ENCODE measurements at places on chromosomes 7 and 10.

DNA sequence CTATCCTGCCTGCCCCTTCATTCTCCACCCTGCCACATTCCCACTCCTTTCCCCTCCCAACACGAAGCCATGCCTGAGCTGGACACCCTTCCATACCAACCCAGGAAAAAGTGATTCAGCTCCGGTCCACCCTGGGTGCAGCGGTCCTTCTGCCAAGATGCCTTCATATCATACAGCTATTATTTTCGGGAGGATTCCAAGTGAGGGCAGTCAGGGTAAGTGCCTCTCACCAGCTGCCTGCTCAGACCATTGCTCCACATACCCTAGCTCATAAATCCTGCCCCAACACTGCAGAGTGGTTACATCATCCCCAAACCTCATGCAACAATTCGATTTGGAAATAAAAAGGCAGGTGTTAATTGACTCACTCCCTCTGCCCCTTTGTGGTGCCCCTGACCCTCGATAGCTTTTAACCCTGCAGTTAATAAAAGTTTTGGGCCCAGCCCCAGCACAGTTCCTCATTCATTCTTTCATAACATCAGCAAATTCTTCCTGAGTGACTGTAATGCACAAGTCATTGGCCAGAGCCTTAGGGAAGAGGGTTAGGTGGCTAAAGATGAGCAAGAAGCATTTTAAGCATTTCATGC, 42.6 kb downstream of the ZNF503 start:
- no peak for DNase-seq

- no peak for DNase-seq
These were observed 75.3 kb upstream of the DNAAF5 start for GRCh38 chr7:651032-651728.

DNA sequence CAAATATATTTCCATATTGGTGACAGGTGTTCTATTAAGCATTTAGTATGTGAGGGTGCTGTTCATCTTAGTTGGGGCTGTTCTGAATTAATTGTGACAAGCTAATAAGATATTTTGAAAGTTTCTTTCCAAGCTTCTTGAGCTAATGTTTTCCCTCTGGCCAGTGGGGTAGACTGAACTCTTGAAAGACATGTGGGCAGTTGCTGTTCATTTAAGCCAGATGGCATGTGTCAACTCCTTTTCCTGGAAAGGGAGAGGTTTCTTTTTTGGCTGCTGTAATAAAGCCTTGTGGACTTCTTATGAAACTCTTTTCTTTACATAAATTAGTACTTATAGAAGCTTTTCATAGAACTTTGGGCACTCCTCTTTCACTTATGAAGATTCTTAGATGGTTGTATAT, 21.7 kb downstream of the RAB18 start:
- no peak for DNase-seq

DNA sequence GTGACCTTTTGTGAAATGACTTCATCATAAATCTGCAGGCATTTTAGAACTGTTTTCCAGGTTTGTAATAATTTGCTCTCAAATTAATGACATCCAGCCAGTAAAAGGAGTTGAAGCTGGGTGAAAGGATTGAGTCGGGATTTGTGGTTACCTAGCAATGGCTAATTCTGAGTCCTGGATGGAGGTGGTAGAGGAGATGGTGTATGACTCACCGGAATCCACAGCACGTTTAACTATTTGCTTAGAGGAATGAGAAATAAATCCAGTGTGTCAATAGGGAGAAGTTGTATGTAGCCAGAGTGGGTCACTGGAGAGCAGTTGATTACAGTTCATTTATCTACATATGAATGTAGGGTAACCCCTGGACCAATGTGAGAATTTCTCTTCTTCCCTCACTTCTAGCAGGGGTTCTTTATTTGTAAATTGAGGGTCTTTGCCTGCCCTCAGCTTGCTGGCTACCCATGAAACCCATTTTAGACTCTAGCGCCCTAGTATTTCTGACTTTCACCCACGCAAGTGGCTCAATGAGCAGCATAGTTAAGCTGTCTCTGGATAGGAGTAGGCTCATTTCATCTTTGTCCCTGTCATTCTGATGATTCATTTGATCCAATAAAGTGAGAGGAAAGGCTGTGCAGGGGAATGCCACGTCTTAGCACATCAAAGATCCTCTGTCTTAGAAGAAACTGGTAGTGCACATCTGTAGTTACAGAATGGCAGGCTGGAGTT, 547.8 kb downstream of the SORCS3 start:
- no peak for DNase-seq

GRCh38 chr7:95330204-95330960, 6.0 kb upstream of the PON1 start:
- DNase-seq = no peak

DNA sequence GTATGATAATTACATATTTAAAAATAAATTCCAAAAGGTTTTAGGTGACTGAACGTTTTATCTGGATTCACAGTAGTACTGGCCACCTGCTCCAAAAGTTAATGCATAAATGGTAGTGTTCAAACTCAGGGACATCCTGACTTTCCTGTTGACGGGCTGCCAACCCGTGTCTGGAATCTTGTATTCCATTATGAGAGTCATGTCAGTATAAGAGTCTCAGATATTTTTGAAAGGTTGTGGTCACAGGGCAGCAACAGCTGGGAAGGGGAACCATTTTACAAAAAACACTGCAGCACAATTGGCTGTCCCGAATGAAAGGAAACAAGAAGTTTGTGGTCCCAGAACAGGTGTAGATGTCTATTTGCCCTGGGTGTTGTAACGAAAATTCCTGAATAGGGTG, 2.8 kb downstream of the TDRD1 start:
- no peak for DNase-seq

GRCh38 chr7:96188591-96188991, 133.3 kb downstream of the SLC25A13 start:
- DNase-seq = no peak

DNA sequence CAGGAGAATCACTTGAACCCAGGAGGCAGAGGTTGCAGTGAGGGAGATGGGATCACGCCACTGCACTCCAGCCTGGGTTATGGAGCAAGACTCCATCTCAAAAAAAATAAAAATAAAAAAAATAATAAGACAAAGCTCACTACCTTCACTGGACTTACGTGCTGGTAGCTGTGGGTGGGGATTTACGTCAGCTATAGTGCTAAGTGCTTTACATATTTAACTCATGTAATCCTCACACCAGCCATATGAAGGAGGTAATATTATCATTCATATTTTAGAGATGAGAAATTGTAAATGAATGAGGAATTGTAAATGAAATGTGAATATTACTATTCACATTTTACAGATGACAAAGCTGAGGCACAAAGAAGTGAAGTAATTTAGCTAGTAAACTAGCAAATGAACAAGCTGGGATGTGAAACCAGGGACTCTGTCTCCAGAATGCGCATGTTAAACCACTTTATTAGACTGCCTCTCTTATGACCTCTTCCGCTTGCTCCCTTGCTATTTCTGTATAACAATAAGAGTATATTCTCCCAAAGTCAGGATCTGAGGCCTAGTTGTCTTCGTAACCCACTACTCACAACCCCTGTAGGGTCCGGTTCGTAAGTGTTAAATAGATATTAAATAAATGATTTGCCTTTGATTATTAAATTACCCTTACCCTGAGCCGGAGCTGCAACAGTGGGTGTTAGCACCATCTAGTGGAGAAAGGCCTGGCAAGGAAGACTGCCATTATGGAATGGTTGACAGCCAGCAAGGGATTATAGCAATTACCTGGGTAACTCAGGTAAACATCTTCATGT, 70.2 kb downstream of the HTR7 start:
- peak; percentile 7 for DNase-seq

DNA sequence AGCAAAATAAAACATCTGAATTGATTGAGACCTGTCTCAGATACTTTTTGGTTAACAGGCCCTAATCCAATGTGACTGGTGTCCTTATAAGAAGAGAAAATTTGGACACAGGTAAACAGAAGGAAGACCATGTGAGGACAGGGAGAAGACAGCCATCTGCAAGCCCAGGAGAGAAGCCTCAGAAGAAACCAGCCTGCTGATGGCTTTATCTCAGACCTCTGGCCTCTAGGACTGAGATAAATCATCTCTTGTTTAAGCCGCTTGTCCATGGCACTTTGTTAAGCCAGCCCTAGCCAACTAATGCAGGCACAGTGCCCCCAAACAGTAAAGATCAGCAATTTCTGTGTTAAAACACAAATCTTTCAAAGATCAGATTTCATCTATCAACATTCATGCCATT, 41.8 kb upstream of the FIGNL1 start:
- no peak for DNase-seq

DNA sequence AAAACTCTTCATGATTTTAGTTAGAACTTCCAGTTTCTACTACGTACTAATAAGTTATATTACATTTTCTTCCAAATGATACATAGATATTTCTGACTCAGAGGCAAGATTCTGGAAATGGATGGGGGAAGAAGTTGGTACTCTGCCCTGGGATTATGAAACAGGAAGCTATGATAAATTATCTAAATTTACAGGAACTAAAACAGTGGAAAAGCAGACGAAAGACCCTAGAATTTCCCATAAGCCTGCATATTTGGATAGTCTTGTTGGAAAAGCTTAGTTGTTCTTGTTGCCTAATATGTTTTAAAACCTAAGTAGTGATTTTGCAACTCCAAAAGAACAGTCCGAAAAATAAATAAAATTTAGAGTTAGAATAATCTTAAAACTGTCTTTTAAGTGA, 21.8 kb downstream of the CFAP69 start:
- no peak for DNase-seq

DNA sequence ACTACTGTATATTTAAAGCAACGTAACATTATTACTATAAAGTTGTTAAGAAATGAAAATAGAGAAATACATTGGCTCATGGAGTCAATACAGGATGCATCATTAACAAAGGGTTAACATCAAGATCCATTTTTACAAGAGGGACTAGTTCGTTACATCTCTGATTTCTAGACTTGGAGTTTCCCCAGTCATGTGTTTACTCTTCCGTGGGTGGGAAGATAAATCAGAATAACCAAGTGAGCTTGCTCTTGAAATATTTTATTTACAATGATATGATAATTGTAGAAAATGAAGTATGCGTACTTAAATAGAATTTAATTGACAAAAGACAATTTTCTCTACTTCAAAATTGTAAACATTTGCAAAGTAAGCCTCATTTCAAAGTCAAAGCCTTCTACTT, 1.0 kb upstream of the PRKAR2B start:
- no peak for DNase-seq

GRCh38 chr7:49780953-49781352, 7.5 kb downstream of the VWC2 start:
- no peak for DNase-seq

- DNase-seq = no peak
These were observed 253.5 kb upstream of the LRGUK start for GRCh38 chr7:133873631-133874030.

- DNase-seq = no peak
These were observed 69.0 kb downstream of the TAF3 start for GRCh38 chr10:7887174-7887816.

GRCh38 chr7:54769203-54769602, 10.2 kb upstream of the SEC61G start:
- no peak for DNase-seq

- no peak for DNase-seq
These were observed 290.8 kb upstream of the PCDH15 start for GRCh38 chr10:55091691-55092328.

DNA sequence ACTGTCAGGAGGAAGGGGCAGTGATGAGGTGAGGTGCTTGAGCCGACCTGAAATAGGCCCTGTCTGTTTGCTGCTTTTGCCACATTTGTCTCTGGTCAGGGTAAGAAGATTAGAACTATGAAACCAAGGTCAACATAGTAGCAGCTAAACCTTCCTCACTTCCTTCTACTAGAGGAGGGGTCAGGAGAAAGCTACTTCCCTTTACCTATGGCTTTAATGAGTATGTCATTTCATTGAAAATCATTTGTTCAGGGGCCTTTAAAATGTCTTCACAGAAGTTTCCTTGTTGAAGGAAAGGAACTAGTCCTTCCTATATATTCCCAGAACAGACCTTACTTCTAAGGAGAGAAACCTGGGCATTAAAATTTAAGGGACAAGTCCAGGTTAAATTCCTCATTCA, 19.0 kb downstream of the HYAL4 start:
- no peak for DNase-seq

- no peak for DNase-seq
These were observed 90.9 kb downstream of the MLLT10 start for GRCh38 chr10:21624951-21625350.

- DNase-seq = no peak
These were observed 80.6 kb upstream of the GATAD1 start for GRCh38 chr7:92366730-92367129.

GRCh38 chr7:55964261-55965099, at the start of gene NIPSNAP2:
Gene NIPSNAP2, plus strand, starts transcription at chr7:55964585. Its CDS starts 25 bp downstream, at chr7:55964610.
- DNase-seq = peak; percentile 69

DNA sequence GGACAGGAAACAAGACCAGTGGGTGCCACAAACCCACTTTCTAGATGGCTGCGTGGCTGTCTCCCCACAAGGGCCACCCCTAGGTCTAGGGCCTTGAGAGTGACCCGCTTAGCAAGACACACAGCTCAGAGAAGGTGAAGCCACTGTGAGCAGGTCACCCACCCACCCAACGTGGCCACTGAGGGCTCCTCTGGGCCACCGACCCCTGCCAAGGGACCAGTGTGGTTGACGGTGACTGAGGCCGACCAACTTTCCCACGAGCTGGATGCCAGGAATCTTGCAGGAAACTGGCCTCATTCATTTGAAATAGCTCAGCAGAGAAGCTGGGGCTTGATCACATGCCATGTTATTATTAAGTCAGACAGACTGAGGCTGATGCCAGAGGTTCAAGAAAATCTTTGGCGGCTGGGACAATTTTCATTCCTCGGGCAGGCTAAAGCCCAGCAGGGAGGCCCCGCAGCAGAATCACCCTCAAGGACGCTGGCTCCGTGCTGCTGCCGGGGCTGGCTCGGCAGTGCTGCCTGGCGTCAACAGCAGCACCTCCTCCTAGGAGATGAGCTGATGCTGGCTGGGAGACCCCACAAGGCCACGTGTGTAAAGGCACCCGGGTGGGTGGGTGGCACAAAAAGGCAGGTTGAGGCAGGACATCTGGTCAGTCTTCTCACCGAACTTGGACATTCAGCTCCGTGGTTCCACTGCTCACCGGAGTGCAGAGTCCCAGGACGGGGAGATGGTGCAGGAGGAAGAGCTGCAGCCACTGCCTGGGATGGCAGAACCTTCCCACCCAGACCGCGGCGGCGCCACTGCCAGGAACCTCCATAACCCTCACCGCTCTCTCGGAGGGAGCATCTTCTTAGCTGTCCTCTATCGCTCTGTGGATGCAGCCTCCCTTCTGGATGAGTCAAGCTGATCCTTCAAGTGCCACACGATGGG, 57.8 kb downstream of the ZRANB1 start:
- no peak for DNase-seq

GRCh38 chr10:102367441-102367840, 28.1 kb upstream of the NFKB2 start:
- no peak for DNase-seq
